ENCODE measurements at places on chromosomes 6 and 20.

GRCh38 chr6:80336911-80337310 lies 230.4 kb downstream of the BCKDHB start:
- DNase-seq: no peak

GRCh38 chr6:105345506-105345905 lies 57.4 kb downstream of the PREP start:
- DNase-seq: no peak

DNA sequence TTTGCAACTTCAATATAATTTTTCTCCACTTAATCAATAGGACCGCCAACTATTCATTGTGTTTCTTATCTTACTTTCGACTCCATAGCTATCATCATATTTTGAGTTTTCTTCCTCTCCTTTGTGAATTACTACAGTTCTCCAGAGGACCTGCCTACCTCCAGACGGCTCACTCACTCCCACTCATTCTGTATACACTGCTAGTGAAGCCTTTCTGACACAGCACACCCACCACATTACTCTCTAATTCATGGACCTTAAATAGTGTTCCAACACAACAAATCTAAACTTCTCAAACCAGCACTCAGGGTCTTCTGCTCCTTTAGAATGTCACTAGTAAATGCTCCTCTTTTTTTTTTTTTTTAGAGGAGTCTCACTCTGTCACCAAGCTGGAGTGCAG lies 23.8 kb downstream of the FKBP5 start:
- no peak for DNase-seq

DNA sequence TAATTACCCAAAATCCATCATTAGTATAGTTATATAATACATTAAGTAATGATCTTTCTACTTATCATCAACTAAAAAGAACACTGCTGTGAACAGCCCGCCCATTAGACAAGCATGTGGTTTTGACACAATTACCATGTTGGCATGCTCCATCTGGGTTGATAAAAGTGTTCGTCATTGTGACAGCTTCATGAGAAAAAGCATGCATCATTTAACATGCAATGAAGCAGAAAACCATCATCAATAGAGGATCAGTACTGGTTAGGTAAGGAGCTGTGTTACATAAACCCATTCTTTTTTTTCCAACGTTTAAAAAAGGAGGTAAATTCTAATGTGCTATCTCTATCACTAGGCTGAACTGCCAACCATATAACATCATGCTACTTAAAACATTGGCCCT lies 101.9 kb downstream of the EPB41L2 start:
- no peak for DNase-seq

- DNase-seq: peak; percentile 65
These were observed 18.2 kb upstream of the MYB start for GRCh38 chr6:135162678-135163439.

- no peak for DNase-seq
These were observed at the start of gene C2 for GRCh38 chr6:31927242-31927862. C2 (plus strand) TSS chr6:31927717; CDS start chr6:31927753, 36 bp downstream.

DNA sequence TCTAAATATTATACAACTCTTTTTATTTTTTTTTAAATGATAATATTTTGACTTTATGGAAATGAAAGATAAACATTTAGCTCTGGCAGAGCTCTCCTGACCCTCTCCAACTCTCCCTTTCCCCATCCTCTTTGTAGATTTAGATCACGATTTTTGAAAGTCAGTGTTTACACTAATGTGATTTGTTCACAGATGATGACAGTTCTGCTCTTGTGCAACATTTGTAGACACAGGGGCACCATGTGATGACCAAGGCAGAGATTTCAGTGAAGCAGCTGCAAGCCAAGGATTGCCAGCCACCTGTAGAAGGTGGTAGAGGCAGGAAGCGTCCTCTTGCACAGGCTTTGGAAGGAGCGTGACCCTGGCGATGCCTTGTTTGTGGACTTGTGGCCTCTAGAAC lies 483.2 kb downstream of the QKI start:
- no peak for DNase-seq

- DNase-seq: no peak
These were observed 9.3 kb downstream of the MOG start for GRCh38 chr6:29665942-29666825.

GRCh38 chr6:89970072-89970471 lies 75.8 kb downstream of the GJA10 start:
- DNase-seq: no peak

DNA sequence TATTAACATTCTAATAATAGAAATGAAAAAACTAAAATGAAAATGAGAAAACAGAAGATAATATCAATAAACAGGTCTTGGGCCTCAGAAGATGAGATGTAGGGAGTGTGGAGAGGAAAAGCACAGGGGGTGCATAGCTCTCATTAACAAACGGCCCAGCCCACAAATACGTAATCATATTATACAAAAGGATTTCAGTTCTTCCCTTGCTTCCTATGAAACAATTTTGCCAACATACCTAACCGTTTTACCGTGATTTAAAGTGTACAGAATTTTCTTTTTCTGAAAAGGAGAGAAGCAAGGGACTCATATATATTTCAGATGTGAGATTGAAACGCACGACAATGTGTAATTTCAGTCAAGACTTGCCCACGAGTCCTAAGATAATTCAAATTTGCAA lies 136.0 kb downstream of the HFE start:
- DNase-seq: peak; percentile 40

- DNase-seq: no peak
These were observed 41.2 kb downstream of the SASH1 start for GRCh38 chr6:148383658-148384368.

DNA sequence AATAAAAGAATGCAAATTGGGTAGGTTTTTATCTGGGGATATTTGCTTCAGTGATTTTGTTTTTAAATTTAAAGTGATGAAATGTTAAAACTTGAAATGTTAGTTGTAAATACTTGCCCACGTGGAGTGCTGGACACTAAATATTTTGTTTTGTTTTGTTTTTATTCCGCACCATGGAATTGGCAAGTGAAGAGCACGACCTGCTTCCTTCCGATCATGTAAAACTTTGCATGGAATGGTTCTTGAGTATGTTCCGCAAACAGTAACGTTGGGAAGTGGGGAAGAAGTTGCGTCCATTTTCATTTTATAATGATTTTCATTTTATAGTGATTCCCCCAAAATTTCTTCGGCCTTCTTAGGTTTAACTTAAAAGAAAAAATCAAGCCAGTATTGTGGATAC lies 765 bp downstream of the IRAK1BP1 start:
- no peak for DNase-seq

DNA sequence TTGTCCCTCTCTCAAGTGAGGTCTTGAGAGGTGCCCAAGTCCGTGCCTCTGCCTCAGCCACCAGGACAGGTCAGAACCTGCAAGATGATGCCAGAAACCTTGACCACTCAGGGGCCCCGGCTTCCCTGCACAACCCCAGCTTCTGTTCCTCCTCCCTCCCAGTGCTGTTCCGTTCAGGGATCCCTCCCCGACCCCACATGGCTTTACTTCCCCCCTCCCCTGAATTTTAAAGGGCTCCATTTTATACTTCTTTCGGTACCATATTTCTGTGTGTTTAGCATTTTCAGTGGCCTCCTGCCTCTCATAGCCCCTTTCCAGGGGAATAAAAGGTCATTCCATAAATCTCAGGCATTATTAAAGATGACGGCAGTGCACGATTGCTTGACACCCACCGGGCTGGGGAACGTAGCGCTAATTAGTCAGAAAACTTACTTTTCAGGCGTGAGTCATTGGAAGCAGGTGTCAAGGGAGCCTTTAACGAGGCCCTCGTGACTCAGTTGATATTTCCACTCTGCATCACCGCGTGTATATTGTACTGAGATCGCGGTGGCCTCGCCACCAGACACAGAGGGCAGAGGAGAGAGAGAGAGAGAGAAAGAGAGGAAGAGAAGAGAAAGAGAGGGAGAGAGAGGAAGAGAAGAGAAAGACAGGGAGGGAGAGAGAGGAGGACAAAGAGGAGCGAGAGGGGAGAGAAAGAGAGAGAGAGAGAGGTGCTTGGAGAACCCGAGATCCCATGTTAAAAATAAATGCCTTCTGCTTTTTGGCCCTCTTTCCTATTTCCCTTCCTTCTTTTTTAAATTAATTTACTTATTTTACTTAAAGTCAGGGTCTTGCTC lies 21.3 kb downstream of the KCNG1 start:
- DNase-seq: no peak

- peak; percentile 17 for DNase-seq
These were observed 1.2 kb downstream of the GSTA5 start for GRCh38 chr6:52839124-52840055.

GRCh38 chr6:130486417-130486816 lies 120.6 kb downstream of the TMEM200A start:
- DNase-seq: no peak

- DNase-seq: peak; percentile 97
These were observed 1.5 kb downstream of the BRD2 start for GRCh38 chr6:32969685-32970412.

GRCh38 chr6:116762235-116762634 lies 3.3 kb downstream of the FAM162B start:
- no peak for DNase-seq

- no peak for DNase-seq
These were observed 13.4 kb upstream of the SMIM8 start for GRCh38 chr6:87308970-87309369.

- DNase-seq: no peak
These were observed 11.3 kb upstream of the PTPRK start for GRCh38 chr6:128531696-128532095.

GRCh38 chr6:15036690-15037245 lies 209.1 kb upstream of the JARID2 start:
- DNase-seq: no peak

All from T47D (cell line).